ENCODE measurements at places on chromosomes 13 and 19.

GRCh38 chr19:40534148-40534547, 42.5 kb upstream of the SHKBP1 start:
- DNase-seq = no peak

GRCh38 chr13:99439048-99439447, 62.2 kb upstream of the TM9SF2 start:
- DNase-seq = no peak

GRCh38 chr13:26442541-26442940, 114.9 kb upstream of the WASF3 start:
- no peak for DNase-seq

GRCh38 chr19:44951179-44952159, 3.7 kb upstream of the CLPTM1 start:
- peak; percentile 90 for DNase-seq

- no peak for DNase-seq
These were observed 173.1 kb downstream of the ABCC4 start for GRCh38 chr13:95128045-95128643.

GRCh38 chr19:46487178-46487801, 8.4 kb downstream of the PNMA8B start:
- DNase-seq = no peak

GRCh38 chr19:13463296-13463695, 43.0 kb downstream of the CACNA1A start:
- DNase-seq = peak; percentile 12

GRCh38 chr13:75481176-75482069, 546 bp downstream of the TBC1D4 start:
- DNase-seq = no peak

- DNase-seq = no peak
These were observed 109.0 kb downstream of the SLAIN1 start for GRCh38 chr13:77806518-77806917.

All from suppressor macrophage treated with lipopolysaccharide for 4 hours (primary cell).